Keratinocyte (primary cell): ENCODE measurements at places on chromosomes 16 and 17.
A peak's percentile ranks its signal among the peaks of the same experiment; 100 is the strongest.

DNA sequence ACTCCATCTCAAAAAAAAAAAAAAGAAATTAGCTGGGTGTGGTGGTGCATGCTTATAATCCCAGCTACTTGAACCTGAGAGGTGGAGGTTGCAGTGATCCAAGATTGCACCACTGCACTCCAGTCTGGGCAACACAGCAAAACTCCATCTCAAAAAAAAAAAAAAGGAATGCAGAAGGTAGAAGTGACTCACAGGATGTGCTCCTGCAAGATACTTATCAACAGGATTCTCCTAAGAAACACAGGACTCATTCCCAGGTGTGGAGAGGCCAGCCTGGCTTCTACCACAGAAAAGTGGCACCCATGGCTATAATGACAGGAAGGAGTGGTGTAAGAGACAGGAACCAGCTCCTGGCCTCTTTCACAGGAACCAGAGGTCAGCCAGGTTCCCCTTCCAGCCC is 13.8 kb downstream of the ELMO3 start:
- H3K4me3 ChIP-seq, result peak overlapping the region; percentile 29
- peaks cover 25% of the 10 kb centered on the region for H3K4me1 ChIP-seq
- peak overlapping the region; percentile 67 for H3K27ac ChIP-seq
- no peaks in the 10 kb centered on the region for H3K27me3 ChIP-seq

GRCh38 chr17:29138184-29138955 is 41.8 kb downstream of the MYO18A start:
- no peak for DNase-seq
- H3K36me3 ChIP-seq, result peaks cover 20% of the 10 kb centered on the region
- H3K27me3 ChIP-seq, result no peaks in the 10 kb centered on the region
- no peak overlapping the region for H3K4me3 ChIP-seq

DNA sequence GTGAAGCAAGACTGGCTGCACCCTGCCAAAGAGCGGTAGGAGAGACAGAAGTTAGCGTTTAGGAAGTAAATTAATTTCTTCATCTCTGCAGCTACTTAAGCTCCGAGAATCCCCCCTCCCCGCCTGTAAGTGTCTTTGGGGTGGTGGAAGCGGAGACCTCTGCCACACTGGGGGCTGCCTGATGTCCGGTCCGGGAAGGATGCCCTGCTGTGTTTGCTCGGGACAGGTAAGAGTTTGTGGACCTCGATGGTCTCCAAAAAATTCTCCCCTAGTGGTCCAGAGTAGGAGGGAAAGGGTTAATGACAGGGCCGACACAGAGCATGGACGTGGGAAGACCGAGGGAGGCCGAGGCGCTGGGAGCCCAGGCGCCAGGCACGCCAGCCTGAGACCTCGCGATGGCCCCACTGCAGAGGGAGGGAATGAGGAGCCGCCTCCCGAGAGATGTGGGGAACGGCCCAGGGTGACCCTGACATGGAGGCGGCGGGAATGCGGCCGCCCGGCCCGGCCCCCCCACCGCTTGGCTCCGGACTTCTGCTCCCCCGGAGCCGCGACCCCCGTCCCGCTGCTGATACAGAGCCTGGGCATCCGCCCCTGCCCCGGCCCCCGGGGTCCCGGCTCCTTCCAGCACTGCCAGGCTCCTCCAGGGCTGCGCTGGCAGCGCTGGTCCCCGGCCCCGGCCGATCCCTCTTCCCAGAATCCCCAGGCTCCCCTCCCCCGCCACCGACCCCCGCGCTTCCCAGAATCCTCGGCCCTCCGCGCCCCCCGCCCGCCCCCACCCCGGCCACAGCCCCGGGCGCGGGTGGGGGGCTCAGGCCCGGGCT is 680 bp downstream of the ZNF629 start:
- peak overlapping the region; percentile 91 for H3K4me3 ChIP-seq
- no peaks in the 10 kb centered on the region for H3K27me3 ChIP-seq
- DNase-seq, result no peak
- peaks cover 6% of the 10 kb centered on the region for H3K36me3 ChIP-seq
- peaks cover 10% of the 10 kb centered on the region for H3K4me1 ChIP-seq
- peak overlapping the region; percentile 76 for H3K27ac ChIP-seq

GRCh38 chr17:70446446-70446845 is 277.1 kb downstream of the KCNJ2 start:
- DNase-seq, result no peak
- H3K4me1 ChIP-seq, result no peaks in the 10 kb centered on the region
- no peaks in the 10 kb centered on the region for H3K36me3 ChIP-seq
- H3K27ac ChIP-seq, result no peak overlapping the region
- H3K4me3 ChIP-seq, result no peak overlapping the region

DNA sequence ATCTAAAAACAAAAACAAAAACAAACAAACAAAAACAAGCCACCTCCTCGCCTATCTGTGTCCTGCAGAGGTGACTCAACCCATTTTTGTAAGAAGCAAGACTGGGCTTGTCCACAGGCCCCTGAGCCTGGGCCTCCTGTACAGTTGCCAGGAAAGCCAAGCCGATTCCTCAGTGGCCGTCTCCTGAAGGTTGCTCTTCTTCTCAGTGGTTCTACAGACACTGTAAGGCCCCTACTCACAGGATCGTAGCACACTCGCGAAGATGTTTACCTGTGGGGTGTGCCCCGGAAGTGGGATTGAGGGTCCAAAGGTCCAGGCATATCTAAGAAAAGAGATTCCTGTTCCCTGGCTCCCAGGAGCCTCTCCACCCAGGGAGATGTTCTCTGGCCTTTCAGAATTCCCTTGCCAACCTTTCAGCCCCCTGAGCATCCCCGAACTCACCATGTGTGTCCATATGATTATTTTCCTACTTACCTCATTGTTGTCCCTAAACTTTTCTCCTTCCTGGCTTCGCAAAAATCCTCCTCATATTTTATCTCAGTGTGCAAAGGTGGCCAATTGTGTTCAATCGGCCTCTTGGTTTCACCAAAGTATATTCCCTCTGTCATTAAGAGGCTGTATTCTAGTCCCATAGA is 7.5 kb upstream of the CES3 start:
- H3K4me1 ChIP-seq, result peaks cover 16% of the 10 kb centered on the region
- no peaks in the 10 kb centered on the region for H3K27me3 ChIP-seq
- H3K36me3 ChIP-seq, result no peaks in the 10 kb centered on the region
- no peak overlapping the region for H3K27ac ChIP-seq
- DNase-seq, result no peak
- H3K4me3 ChIP-seq, result no peak overlapping the region

GRCh38 chr16:35181422-35182030 is 1722.1 kb downstream of the TP53TG3F start:
- H3K27me3 ChIP-seq, result no peaks in the 10 kb centered on the region
- H3K4me1 ChIP-seq, result no peaks in the 10 kb centered on the region
- no peak for DNase-seq

DNA sequence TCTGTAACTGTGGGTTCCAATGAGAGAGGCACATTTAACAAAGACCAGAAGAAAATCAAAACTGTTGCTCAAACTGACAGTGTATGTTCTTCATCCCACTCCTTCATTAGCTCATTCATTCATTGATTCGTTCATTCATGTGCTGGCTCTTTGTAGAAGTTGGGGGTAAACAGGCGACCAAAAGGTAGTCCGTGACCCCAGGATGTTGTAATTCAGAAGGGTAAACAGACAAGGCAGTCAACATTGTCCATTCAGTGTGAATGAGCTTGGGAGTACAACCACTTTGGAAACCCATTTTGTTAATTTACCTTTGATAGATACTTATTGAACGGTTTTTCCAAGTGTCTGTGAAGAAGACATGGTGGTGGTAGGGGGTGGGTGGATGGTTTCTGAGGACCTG is 26.1 kb downstream of the CDH13 start:
- H3K27ac ChIP-seq, result peak overlapping the region; percentile 90
- no peaks in the 10 kb centered on the region for H3K36me3 ChIP-seq
- no peak for DNase-seq
- no peaks in the 10 kb centered on the region for H3K27me3 ChIP-seq
- H3K4me1 ChIP-seq, result peaks cover 74% of the 10 kb centered on the region

GRCh38 chr17:56879280-56879679 is 34.6 kb downstream of the TRIM25 start:
- no peak for DNase-seq
- H3K27me3 ChIP-seq, result no peaks in the 10 kb centered on the region
- H3K36me3 ChIP-seq, result no peaks in the 10 kb centered on the region
- H3K27ac ChIP-seq, result no peak overlapping the region
- H3K4me3 ChIP-seq, result no peak overlapping the region

- no peak for DNase-seq
- no peak overlapping the region for H3K4me3 ChIP-seq
- H3K27me3 ChIP-seq, result no peaks in the 10 kb centered on the region
- H3K4me1 ChIP-seq, result peaks cover 9% of the 10 kb centered on the region
- H3K27ac ChIP-seq, result no peak overlapping the region
- H3K36me3 ChIP-seq, result no peaks in the 10 kb centered on the region
Measured at GRCh38 chr16:65875381-65876055, 491.0 kb upstream of the CDH5 start.

DNA sequence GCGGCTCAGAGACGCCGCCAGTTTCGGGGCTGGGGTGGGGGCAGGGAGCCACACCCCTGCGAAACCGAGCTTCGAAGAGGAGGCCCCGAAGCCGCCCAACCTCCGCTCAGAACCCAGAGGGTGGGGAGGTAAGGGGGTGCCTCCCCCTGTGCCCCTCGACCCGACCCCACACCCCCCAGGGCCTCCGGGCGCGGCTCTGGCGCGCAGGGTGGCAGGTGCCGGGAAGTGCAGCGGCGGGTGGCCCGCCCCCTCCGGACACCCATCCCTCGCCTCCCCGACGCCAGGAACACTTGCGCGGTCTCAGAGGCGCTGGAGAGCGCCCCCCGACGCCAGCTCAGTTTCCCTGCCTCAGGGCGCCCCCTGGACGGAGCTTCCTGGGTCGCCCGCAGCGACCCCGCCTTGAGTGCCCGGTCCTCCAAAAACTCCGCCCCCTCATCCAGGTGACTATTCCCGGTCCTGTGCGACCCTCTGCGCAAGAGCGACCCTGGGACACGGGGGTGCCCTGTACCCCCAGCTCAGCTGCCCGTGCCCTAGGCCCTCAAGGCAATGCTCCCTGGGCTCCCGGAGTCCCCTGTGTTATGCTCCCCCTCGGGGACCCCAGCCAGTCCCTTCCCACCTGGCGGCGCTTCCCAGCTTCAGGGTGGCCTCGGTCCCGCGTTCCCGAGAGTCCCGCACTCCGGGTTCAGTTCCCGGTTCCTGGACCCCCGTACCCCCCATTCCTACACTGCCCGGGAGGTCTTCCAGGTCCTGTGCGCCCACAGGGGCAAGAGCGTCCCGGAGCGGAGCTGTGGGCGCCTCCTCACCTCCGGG is 562 bp downstream of the PPL start:
- H3K27ac ChIP-seq, result no peak overlapping the region
- H3K4me3 ChIP-seq, result peak overlapping the region; percentile 87
- peaks cover 32% of the 10 kb centered on the region for H3K4me1 ChIP-seq
- peaks cover 2% of the 10 kb centered on the region for H3K36me3 ChIP-seq
- no peaks in the 10 kb centered on the region for H3K27me3 ChIP-seq
